ENCODE measurements at places on chromosomes 5 and 9. TPM values are rescaled to one million over a fixed set of nuclear protein-coding genes. Genes with fewer than 3 reads are reported as not detected.

- no peaks in the 10 kb centered on the region for H3K36me3 ChIP-seq
- H3K27ac ChIP-seq = no peak overlapping the region
- H3K4me1 ChIP-seq = peaks cover 22% of the 10 kb centered on the region
Observed at GRCh38 chr9:134629586-134630392, 11.8 kb upstream of the COL5A1 start.

DNA sequence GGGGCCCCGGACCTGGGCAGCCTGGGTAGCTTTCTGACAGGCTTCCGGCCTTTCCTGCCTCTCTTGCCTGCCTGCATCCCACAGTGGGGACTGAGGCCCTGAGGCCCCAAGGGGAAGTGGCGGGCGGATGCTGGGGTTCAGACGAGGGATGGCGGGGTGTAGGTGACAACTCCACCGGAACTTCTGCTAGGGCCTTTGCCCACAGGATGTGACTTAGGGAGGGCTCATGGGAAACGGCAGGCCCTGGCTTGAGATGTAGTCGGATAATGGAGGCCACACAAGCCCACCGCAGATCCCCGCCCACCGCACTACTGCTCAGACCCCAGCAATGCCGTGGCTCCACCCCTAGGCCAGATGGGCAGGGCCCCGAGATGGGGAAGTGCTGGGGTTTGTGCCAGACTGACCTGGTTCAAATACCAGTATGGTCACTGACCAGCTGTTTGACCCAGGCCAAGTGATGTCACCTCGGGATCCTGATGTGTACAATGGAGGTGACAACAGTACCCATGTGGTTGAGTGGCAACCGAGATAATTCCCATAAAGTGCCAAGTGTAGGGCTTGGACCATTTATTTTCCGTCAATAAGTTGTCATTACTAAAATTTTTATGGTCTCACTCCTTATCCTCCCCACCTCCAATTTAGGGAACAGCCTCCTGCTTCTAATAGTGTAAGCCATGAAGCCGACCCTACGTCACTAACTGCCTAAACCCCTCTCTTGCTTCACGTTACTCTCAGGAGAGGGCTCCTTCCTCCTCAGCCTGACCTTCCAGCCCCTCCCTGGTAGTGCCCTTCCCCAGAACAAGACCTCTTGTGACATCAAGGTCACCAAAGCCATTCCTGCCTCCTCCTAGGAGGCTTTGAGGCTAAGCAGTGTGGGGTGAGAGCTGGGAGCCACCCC lies 2.5 kb upstream of the CDK9 start:
- DNase-seq = no peak
- H3K36me3 ChIP-seq = no peaks in the 10 kb centered on the region
- H3K27me3 ChIP-seq = peaks cover 4% of the 10 kb centered on the region
- H3K4me3 ChIP-seq = no peak overlapping the region

DNA sequence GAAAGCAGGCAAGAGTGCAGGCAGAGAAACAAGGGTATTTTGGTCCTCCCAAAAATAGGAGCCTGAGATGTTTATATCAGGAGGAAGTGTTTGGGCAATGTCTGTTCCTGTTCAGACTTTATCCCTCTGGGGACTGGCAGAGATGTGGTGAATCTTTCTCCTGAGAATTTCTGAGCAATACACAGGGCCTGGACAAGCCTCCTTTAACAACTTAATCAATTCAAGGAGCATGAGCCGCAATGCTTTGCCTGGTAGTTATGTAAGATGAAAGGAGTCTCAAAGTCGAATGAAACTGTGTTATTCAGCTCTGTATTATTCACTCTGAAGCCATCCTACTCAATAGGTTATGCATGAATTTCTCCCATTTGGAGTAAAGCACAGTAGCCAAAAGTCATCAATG lies 365.6 kb downstream of the MAN2A1 start:
- H3K27ac ChIP-seq = no peak overlapping the region
- no peaks in the 10 kb centered on the region for H3K27me3 ChIP-seq
- H3K4me1 ChIP-seq = peaks cover 40% of the 10 kb centered on the region
- H3K4me3 ChIP-seq = no peak overlapping the region
- no peak for DNase-seq

- H3K4me3 ChIP-seq = no peak overlapping the region
- no peak overlapping the region for H3K27ac ChIP-seq
- no peaks in the 10 kb centered on the region for H3K36me3 ChIP-seq
- DNase-seq = no peak
Observed at GRCh38 chr9:68637020-68637419, 68.0 kb upstream of the PIP5K1B start.

DNA sequence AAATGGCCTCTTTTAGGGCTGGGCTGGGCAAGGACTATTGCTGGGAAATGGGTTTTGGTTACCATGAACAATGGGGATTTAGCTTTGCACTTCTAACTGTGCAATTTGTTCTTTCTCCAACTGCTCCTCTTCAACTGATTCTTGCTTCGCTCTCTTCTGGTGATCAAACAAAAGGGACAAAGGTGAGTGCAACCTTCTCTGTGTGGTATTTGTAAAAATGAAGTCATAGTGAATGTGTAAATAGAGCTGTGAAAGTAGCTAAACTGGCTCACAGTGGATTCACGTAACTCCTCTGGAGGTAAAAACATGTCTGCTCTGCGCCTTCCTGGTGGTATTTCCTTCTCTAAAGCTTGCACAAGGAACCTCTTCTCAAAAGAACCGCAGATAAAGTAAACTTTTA lies 20.9 kb upstream of the SPINK14 start:
- no peaks in the 10 kb centered on the region for H3K36me3 ChIP-seq
- DNase-seq = no peak
- H3K27ac ChIP-seq = no peak overlapping the region
- H3K27me3 ChIP-seq = no peaks in the 10 kb centered on the region
- no peaks in the 10 kb centered on the region for H3K4me1 ChIP-seq

DNA sequence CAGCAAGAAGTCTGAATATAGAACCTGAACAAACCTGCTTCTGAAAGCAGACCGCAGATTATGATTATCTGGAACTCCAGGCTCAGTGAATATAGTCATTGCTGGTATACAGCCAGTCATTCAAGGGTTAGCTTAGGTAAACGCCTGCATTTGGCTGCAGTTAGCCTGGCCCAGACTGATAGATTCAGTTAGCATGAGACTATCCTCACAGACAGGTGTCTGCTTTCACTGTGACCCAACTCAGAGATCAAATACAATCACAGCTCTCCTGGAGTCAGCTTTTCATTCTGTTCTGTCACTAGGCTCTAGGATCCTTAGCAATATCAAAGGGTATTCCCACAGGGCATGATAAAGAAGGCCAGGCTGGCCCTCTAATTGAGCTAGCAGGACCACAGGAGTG lies 138.6 kb upstream of the PLCXD3 start:
- H3K4me3 ChIP-seq = no peak overlapping the region
- no peaks in the 10 kb centered on the region for H3K4me1 ChIP-seq
- no peak for DNase-seq
- H3K27me3 ChIP-seq = no peaks in the 10 kb centered on the region
- H3K36me3 ChIP-seq = no peaks in the 10 kb centered on the region
- no peak overlapping the region for H3K27ac ChIP-seq

DNA sequence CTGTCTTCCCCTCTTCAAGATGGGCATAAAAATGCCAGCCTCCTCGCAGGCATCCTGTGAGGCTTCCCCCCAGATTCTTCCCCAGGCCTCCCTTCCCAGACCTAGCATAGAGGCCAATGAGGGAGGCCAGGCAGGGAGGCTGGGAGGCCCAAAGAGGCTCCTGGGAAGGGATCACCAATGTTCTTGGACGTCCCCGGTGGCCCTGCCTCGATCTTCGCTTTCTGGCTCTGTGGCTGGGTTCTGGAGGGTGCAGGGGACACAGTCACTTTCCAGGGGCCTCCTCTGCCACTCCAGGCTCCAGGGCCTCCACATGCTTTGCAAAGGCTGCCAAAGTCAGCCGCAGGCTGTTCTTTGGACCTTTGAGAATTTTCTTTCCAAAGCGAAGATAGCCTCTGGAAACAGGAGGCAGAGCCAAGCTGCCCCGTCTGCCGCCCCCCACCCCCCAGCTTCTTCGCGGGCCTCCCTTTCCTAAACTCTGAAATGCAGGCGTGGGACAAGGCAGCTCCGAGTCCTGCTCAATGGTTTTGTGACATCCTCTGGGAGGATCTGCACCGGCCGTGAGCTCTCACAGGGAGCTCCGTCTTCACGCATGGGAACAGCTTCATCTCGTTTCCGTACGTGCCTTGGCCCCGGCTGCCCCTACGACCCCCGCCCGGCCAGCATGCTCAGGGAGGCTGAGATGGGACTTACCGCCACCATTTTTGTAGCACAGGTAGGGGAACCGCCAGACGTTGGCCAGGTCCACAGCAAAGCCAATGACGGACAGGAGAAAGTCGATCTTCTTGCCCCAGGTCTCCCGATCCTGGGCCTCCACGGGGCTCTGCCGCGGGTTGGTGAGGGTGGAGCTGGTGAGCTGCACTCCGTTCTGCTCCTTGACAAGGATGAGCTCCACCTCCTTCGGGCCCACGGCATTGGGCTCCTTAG lies 2.8 kb downstream of the SLC6A3 start:
- no peak overlapping the region for H3K4me3 ChIP-seq
- H3K27me3 ChIP-seq = peaks cover 21% of the 10 kb centered on the region
- H3K36me3 ChIP-seq = peaks cover 19% of the 10 kb centered on the region
- H3K27ac ChIP-seq = no peak overlapping the region
- no peak for DNase-seq

The TRMT10B gene
- 8.8 TPM for total RNA-seq

The FBXO10 gene
- 68.7 TPM for total RNA-seq

The C5orf58 gene
- total RNA-seq = not detected

The RNF208 gene
- total RNA-seq = 24.8 TPM

Measured in glutamatergic neuron (in vitro differentiated cells).